ENCODE measurements at places on chromosomes 11 and 22.

DNA sequence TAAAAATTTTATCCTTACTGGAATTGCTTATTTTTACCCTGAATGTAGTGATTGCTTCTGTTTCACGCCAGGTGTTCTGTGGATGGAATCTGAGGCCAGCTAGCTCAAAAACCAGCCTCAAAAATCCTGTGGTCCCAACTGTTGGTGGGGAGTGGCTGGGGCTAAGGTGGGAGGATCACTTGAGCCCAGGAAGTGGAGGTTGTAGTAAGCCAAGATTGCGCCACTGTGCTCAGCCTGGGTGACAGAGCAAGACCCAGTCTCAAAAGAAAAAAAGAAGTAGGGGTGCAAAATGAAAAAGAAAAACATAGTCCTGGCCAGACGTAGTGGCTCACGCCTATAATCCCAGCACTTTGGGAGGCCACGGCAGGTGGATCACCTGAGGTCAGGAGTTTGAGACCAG, 27.0 kb upstream of the SLC5A1 start:
- DNase-seq, result no peak

DNA sequence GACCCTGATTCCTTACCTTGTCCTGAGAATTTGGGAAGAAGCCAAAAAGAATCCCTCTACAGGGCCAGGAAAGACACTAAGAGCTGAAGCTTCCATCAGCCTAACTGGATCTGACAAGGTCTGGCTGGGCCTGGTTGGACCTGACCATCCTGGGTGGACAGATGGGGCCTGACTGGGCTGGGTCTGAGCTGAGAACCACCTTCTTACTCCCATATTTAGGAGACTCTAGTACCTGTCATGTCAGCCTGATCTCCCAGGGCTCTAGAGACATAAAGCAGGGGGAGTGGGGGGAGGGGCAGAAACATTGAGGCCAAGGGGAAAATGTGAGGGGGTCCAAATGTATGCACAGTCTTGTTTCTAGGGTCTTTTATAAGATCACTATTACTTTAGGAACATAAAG, 129.9 kb downstream of the BUD13 start:
- no peak for DNase-seq

DNA sequence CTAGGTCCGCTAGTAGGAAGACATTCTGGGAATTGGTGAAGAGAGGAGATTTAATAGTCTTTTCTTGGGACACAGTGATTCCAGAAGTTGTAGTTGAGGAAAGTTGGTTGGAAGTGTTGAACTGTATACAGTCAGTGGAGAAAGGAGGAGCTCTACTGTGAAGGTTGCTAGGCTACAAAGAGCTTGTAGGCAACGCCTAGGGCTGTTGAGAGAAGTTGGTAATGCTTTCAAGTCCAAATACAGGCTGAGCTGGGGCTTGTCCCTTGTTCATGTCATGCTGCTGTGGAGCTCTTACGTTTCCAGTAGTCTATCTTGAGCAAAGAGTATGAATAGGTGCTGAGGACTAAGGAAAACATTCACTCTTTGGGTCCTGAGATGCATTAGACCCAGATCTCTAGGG, 1.1 kb downstream of the TBCEL start:
- DNase-seq, result no peak

GRCh38 chr11:20656901-20657300, 12.5 kb upstream of the NELL1 start:
- no peak for DNase-seq

DNA sequence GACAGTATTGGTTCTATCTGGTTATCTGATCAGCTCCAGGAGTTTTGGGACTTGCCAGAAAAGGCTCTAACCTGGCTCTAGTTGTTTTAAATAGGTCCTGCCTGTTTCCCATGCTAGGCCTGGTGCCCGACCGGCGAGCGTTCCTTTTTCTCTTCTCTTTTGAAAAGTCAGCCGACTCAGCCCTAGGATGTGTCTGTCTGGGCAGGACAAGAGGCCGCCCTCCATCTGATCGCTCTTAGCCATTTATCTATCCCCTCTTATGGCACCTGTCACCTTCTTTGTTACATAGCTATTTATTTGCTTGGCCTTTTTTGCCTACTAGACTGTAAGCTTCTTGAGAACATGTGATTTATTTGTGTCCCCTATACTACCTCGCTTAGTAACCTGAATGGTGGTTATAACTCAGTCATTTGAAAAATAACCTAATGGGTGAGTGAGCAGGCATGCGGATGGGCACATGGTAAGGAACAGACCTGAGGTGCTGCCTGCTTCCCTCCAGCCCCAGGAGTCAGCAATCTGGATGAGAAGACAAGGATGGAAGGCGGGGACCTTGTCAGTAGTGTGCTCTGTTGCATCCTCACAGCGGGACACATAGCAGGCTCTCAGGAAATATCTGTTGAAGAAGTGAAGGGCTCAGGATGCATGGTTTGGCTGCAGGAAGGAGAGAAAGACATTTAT, 108.4 kb downstream of the ZBTB16 start:
- no peak for DNase-seq
